ENCODE measurements at places on chromosomes 7 and 10.

DNA sequence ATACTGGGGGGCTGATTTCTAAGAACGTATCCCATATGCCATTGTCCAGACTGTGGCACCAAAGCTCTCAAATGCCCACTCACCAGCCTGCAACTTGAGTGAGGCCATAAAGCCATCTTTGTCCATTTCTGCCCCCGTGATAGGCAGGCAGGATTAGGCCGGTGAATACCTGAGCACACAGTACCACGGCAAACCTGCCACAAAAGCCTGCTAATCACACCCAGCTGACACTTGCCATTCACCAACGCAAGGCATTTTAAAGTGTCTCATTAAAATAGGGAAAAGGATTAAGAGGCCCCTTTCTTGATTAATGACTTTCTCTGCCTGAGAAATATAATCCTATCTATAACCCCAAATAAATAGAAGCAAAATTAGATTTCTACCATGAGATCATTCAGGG is 111.4 kb upstream of the NANOS1 start:
- DNase-seq: no peak

GRCh38 chr7:34011696-34012095 is 106.4 kb downstream of the BMPER start:
- no peak for DNase-seq

- no peak for DNase-seq
Observed at GRCh38 chr7:23247603-23248335, 1.2 kb downstream of the GPNMB start.

- peak; percentile 17 for DNase-seq
Observed at GRCh38 chr7:148507787-148508186, 82.8 kb upstream of the C7orf33 start.

DNA sequence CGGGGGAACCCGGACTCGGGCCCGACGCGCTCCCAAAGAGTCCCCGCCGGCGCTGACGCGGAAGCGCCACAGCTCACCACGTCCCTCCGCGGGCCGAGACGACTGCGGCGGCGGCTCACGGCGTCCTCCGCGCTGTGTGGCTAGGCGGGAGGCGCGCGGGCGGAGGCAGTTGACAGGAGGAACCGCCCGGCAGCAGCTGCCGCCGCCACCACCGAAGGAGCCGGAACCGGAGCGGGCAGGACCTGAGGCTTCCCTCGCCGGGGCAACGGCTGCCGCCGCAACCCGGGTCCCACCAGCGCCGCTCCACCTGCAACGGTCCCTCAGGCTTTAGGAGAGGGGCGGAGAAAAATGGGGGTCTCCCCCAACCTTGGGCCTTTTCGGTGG is 334 bp downstream of the ZNF800 start:
- DNase-seq: peak; percentile 76

DNA sequence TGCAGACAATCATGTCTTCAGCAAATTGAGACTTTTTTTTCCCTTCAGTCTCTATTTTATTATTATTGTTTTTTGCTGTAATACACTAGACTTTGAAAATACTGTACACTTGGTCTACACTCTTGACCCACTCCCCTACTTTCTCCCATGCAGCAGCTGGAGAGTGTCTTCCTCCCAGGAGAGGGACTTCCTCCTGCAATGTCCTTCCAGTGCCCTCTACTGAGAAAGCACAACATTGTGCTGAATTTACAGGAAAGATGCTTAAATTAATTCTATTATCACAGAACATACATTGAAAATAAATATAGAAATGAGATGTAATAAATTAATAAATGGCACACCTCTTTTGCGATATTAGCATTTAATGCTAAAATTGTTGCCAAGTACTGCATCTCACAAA is 411.3 kb downstream of the CCSER2 start:
- no peak for DNase-seq

GRCh38 chr7:94998266-94999068 is 91.1 kb downstream of the PPP1R9A start:
- DNase-seq: no peak

- no peak for DNase-seq
Observed at GRCh38 chr10:121654021-121654545, 55.8 kb upstream of the FGFR2 start.

DNA sequence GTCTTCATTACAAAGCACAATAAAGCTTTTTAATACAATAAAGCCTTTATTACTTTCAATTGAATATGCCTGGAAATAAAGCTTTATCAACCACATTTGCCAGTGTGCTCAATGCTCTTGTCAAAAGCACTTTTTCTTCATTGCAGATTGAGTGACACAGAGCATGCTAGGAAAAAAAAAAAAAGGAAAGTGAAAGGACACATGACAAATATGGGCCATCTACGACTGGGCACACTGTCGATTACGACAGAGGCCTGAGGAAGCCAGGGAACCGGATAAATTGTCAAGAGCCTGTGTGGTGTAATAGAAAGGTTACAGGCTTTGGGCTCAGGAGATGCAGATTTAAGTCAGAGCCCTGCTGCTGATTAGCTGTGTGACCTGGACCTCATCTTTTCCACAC is 84.8 kb upstream of the LRGUK start:
- DNase-seq: no peak

DNA sequence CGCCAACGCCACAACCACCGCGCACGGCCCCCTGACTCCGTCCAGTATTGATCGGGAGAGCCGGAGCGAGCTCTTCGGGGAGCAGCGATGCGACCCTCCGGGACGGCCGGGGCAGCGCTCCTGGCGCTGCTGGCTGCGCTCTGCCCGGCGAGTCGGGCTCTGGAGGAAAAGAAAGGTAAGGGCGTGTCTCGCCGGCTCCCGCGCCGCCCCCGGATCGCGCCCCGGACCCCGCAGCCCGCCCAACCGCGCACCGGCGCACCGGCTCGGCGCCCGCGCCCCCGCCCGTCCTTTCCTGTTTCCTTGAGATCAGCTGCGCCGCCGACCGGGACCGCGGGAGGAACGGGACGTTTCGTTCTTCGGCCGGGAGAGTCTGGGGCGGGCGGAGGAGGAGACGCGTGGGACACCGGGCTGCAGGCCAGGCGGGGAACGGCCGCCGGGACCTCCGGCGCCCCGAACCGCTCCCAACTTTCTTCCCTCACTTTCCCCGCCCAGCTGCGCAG is 424 bp downstream of the EGFR start:
- DNase-seq: no peak

- DNase-seq: no peak
Observed at GRCh38 chr10:72146071-72146470, 57.7 kb upstream of the SPOCK2 start.

- DNase-seq: no peak
Observed at GRCh38 chr7:91628742-91629141, 251.8 kb downstream of the MTERF1 start.

GRCh38 chr7:21104124-21104500 is 317.4 kb upstream of the SP8 start:
- no peak for DNase-seq

GRCh38 chr10:70575874-70576802 is 26.4 kb downstream of the PRF1 start:
- no peak for DNase-seq

- peak; percentile 13 for DNase-seq
Observed at GRCh38 chr7:29878081-29878688, 71.9 kb downstream of the WIPF3 start.

DNA sequence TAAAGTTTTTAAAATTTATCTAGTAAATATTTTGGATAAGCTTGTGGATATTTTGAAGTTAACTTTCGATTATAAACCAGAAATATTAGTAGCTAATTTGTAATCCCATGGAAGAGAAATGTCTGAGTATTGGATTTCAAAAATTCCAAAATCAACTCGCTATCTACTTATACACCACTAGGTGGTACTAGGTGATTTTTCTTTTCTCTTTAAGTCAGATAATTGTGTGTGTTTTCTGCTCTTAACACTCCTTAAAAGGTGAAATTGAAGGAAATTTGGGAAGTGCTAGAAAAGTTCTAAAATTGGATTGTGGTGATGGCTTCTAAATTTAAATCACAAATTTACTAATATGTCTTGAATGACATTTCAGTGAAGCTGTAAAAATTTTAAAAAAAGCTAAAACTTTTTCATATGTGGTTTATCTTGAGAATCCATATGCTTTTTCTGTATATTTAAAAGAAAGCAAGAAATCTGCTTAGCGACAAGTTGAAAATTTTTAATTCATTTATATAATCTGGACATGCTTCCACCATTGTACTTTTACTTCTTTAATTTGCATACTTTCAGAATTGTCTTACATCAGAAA is 90.2 kb downstream of the IPMK start:
- no peak for DNase-seq

- DNase-seq: no peak
Observed at GRCh38 chr10:61304746-61305145, 148.4 kb downstream of the TMEM26 start.

- DNase-seq: no peak
Observed at GRCh38 chr10:97689559-97690020, 2.5 kb upstream of the AVPI1 start.

DNA sequence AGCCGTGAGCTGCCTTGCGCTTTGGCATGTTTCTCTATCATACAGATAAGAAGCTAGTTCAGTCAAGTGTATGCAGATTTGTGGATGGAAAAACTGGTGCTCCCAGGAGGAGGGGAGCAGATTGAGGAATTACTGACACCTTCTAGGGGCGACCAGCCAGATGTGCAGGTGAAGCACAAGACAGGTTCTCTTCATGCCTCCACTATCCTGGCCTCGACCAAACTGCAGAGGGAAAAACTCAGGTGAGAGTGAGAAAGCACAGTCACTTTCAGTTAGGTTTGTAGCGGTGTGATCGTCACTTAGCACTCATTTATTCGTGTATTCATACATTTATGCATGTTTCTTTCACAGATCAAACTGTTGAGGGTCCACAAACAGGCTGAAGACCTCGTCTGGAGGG is 600 bp upstream of the DBNL start:
- DNase-seq: no peak

DNA sequence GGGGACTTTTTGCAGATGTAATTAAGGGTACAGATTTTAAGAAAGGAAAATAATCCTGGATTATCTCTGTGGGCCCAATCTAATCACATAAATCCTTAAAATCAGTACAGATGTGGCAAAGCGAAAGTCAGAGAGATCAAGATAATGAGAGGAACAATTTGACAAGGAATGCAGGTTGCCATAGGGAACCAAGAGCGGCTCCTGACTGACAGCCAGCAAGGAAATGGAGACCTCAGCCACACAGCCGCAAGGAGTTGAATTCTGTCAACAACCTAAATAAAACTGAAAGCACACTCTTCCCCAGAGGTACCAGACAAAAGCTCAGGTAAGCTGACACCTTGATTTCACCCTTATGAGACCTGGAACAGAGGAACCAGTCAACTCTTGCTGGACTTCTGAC is 3.4 kb upstream of the PNPLA8 start:
- no peak for DNase-seq

DNA sequence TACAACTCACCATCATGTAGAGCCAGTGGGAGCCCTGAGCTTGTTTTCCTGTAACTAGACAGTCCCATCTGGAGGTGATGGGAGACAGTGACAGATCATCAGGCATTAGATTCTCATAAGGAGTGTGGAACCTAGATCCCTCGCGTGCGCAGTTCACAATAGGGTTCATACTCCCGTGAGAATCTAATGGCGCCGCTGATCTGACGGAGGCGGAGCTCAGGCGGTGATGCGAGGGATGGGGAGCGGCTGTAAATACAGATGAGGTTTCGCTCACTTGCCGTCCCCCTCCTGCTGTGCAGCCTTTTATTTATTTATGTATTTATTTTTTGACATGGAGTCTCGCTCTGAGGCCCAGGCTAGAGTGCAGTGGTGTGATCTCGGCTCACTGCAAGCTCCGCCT is 139.3 kb downstream of the CAMK1D start:
- DNase-seq: no peak

GRCh38 chr10:79904671-79905321 is 44.1 kb downstream of the SFTPD start:
- peak; percentile 66 for DNase-seq

- DNase-seq: no peak
Observed at GRCh38 chr10:104646146-104646545, 5.1 kb downstream of the SORCS3 start.

GRCh38 chr7:88116235-88116795 is 103.5 kb downstream of the SRI start:
- no peak for DNase-seq
